ENCODE measurements at places on chromosomes 1 and 21. TPM values are rescaled to one million over a fixed set of nuclear protein-coding genes. Genes with fewer than 3 reads are reported as not detected.

GRCh38 chr1:99115231-99115630 is 110.6 kb upstream of the PLPPR5 start:
- DNase-seq: no peak

- no peak for DNase-seq
Measured at GRCh38 chr1:149937759-149938158, 1.1 kb upstream of the MTMR11 start.

TAS1R1 gene
- not detected for total RNA-seq

DNA sequence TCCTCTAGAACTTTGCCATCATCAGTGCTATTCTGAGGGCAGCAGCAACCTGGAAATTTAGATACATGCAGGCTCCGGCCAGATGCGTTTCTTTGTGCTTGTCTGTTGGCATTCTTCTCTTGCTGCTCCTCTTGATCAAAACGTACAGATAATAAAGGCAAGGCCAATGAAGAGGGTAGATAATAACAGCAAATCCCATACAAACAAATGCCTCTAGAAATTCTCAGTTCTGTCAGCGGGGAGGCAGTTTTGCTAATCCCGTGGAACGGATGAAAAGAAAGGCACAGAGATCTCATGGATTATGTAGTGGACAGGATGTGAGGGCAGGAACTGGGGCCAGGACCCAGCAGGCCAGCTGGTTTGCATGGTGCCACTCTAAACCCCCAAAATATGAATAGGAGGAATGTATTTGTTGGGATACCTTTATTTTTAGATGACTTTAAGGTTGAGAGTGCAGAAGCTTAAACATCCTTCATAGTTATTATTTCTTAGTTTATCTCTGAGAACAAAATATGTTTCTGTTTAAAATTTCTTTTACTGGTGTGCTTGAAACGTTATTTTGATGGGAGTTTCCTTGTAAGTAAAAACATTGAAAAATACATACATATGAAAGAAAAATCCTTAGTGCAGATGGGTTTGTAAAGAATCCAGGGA is 1.5 kb downstream of the ITSN1 start:
- peak; percentile 7 for DNase-seq

DNA sequence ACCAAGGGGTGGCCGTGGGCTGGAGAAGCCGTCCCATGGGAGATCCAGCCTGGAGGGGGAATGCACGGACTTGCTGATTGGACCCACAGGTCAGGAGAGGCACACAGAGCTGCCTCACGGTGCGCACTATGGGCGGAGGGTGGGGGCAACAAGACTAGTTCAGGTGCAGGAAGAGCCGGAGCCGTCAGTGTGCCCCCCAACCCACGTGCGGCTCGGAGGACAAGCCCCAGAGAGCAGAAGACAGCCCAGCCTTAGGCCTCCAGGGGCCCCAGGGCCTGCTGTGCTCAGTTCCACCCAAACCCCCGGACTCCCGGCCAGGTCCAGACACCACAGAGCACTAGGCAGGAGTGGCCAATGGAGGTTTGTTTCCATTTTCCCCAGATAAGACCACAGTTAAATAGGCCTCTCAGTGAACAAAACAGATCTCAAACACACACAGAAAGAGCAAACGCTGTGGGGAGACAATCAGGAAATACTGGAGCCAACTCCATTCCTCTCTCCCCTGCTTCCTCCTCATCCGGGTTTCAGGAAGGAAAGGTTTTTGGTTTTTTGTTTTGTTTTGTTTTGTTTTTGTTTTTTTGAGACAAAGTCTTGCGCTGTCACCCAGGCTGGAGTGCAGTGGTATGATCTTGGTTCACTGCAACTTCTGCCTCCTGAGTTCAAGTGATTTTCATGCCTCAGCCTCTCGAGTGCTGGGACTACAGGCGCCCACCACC is 84.2 kb downstream of the ADSS2 start:
- no peak for DNase-seq

GRCh38 chr1:168007691-168008090 is 70.8 kb upstream of the MPC2 start:
- DNase-seq: no peak

GRCh38 chr1:17212009-17212408 is 7.1 kb downstream of the PADI1 start:
- DNase-seq: no peak

TMCO4 gene
- total RNA-seq: 4.1 TPM

FNDC10 gene
- total RNA-seq: 11.6 TPM

- no peak for DNase-seq
Measured at GRCh38 chr1:209323743-209324142, 259.8 kb upstream of the CAMK1G start.

- peak; percentile 15 for DNase-seq
Measured at GRCh38 chr1:88935522-88936222, 44.3 kb upstream of the GTF2B start.

SPRR2F gene
- not detected for total RNA-seq

DNA sequence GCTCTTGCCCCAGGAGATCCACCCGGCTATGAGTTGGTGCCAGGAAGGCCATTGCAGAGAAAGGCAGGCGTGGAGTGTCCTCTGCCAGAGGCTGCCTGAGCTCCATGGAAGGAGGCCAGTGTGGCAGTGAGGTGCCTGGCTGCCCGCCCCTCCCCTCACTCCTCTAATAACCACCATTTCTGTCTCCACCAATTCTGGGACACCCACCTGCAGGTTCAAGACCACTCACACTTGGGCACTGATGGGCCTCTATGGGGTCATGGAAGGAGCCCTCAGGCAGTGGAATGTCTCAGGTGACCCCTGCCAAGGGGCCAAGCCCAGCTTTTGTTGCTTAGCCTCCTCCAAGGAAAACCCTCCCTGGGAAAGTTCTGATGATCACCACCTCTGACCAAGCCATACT is 731.6 kb downstream of the MATN1 start:
- DNase-seq: no peak

GRCh38 chr1:206472454-206472853 is 2.2 kb downstream of the IKBKE start:
- DNase-seq: peak; percentile 61

TMEM81 gene
- total RNA-seq: 3.7 TPM

DNA sequence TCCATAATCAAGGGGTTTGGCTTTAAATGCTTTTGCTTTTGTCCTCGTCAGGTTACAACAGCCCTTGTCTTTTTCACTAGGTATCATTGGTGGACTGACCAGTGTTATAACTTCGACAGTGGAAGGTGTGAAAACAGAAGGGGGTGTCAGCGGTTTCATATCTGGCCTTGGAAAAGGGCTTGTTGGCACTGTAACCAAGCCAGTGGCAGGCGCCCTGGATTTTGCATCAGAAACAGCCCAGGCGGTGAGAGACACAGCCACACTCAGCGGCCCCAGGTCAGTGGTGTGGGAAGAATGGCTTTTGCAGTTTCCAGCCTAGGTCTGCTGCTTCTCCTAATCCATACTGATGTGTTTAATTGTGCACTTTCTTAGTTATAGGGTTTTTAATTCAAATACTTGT is 157.9 kb downstream of the DHRS3 start:
- DNase-seq: no peak

- no peak for DNase-seq
Measured at GRCh38 chr21:34845521-34846451, 177.0 kb downstream of the CLIC6 start.

OR1C1 gene
- total RNA-seq: not detected

- peak; percentile 13 for DNase-seq
Measured at GRCh38 chr1:226181996-226182714, 4.4 kb downstream of the ACBD3 start.

- no peak for DNase-seq
Measured at GRCh38 chr1:1777583-1777899, 729 bp downstream of the NADK start.

PLPPR4 gene
- total RNA-seq: 0.15 TPM

- DNase-seq: no peak
Measured at GRCh38 chr1:63693944-63694571, 79.8 kb upstream of the ROR1 start.

CCDC18 gene
- total RNA-seq: 10.4 TPM

TNFRSF4 gene
- 0.80 TPM for total RNA-seq

DNA sequence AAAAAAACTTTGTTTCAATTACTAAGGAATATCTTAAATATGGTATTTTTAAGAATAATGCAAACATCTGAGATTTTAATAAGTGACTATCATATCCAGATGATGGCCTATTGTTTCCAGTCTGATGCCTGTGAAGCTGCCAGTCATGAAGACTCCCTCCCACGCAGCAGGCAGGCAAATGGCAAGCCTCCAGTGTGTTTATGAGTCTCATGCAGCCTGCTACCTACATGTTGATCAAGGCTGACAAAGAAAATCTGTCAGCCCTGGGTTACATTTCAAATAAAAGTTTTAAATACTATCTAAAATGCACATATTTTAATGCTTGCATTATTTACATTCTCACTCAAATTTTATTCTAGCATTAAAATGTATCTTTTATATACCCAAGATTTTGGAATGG is 137.6 kb upstream of the RNPC3 start:
- no peak for DNase-seq

DNA sequence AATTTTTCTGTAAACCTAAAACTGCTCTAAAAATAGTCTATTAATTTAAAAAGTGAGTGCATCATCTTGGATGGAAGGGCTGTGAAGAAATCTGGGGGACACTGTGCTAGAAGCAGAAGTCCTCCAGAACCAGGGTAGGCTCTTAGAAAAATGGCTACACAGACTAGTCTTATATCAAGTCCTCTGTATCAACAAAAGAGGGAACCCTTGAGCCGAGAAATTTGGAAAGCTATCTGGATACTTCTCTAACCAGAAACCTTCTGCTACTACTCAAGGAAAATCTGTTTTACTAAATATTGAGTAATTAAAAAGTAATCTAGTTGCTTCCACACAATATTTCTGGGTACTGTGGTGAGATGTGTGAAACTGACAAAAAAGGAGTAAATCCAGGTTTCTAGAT is 92.1 kb downstream of the WDR3 start:
- DNase-seq: no peak

DNA sequence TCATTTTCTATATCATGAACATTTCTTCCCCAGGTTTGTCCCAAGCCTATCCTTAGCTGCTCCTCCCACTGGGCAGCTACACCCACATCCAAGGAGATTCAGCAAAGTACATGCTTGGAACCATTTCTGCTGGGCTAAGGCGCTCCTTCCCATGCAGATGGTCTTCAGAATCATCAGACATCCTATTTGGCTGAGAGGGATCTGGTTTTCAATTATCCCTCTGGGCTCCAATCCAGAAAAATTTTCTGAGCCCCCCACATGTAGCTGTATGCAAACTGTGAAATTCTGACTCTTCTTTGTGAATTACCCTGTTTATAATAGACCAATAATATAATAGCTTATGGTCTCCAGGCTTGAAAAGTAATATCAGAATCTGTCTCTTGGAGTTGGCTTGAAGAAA is 99.2 kb downstream of the LAMC2 start:
- no peak for DNase-seq

PTAFR gene
- 0.72 TPM for total RNA-seq

GRCh38 chr1:175152006-175152652 is 40.4 kb downstream of the KIAA0040 start:
- DNase-seq: peak; percentile 77

DNA sequence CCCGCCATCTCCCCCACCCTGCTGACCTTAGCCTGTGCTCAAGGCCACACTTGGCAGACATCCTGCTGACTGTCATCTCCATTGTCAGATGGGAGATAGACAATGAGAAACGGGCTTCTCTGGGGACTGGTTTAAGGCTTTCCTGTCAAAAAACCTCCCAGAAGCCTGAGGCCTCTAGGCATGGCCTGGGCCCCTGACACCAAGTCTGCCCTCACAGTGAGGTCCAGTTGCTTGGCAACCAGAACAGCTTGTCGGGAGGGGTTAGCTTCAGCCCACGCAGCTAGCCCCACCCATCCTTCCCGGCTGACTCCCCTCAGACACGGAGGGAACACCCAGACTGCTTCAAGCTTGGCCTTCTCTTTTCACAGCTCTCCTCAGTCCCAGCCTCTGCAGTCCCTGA is 11.0 kb downstream of the PLEKHA6 start:
- DNase-seq: no peak

GRCh38 chr1:154446292-154446691 is 41.1 kb downstream of the IL6R start:
- DNase-seq: no peak

CD101 gene
- total RNA-seq: 0.10 TPM

DNA sequence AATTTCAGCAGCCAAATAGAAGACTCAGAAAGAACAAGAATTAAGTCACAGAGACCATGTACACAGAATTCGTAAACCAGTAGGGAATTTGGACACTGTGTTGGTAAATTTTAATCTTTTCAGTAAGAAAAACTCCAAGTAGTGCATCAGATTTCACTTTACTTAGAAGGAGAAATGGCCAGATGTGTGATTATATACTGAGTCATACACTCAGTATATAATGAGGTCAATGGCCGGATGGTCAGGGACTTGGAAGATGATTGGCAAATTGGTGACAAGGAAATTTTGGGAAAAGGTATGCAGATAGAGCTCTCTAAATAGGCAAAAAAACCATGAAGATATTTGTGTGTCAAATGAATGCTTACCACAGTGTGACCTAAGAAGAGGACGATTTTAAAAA is 399.8 kb upstream of the LRRC7 start:
- DNase-seq: no peak

DNA sequence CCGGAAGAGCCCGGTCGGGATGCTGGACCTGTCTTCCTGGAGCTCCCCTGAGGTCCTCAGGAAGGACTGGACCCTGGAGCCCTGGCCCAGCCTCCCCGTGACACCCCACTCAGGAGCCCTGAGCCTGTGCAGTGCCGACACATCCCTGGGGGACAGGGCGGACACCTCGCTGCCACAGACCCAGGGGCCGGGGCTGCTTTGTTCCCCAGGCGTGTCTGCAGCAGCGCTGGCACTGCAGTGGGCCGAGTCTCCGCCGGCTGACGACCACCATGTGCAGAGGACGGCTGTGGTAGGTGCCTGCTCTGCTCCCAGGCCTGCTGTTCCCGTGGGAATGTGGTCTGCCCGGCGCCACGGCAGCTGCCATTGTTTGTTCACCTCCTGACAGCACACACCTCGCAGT is 42.1 kb upstream of the DIP2A start:
- no peak for DNase-seq

GRCh38 chr1:227728059-227728891 is 6.8 kb downstream of the JMJD4 start:
- peak; percentile 58 for DNase-seq

DNA sequence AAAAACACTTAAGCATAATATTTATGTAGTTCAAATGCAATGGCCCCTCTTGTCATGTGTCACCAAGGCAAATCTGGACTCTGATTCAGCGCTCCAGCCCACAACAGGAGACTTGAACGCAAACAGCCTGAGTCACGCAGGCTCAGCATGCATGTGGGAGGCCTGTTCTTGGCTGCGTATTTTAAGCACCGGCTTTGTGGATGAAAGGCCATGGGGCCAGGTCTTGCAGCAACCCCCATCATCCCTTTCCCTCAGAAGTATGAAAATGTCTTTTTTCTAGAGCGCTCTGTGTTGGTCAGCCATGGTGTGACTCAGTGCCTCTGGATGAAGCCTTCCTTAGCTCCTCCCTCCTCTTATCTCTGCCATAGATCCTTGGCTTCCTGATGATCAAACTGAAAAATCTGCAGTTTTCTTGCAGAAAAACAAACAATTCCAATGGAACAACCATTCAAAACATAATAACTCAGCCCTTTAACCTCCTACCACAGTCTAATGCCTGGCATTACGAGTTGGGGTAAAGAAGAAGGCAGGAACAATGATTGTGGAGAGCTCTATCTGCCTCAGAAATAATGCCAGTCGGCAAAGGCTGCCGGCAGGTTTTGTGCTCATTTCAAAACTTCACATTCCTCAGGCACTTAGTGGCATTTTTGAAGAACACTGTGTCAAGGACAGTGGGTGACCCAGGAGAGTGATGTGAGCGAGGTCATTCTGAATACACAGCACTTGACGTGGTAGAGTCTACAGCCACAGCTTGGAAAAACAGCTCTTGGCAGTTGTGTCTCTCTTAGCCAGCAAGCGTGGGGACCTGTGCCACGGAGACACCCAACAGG is 167.5 kb downstream of the CLIC6 start:
- no peak for DNase-seq

SLC45A1 gene
- total RNA-seq: 0.62 TPM

GRCh38 chr1:10823000-10823401 is 26.6 kb upstream of the CASZ1 start:
- no peak for DNase-seq

All from endothelial cell (in vitro differentiated cells).